ENCODE measurements at places on chromosomes 11 and 22.

GRCh38 chr11:95296165-95296564 lies 65.2 kb upstream of the SESN3 start:
- DNase-seq = no peak

- DNase-seq = no peak
Measured at GRCh38 chr11:121614636-121615240, 162.0 kb upstream of the SORL1-AS1 start.

- no peak for DNase-seq
Measured at GRCh38 chr11:132220474-132220873, 850.1 kb downstream of the NTM start.

GRCh38 chr11:107689317-107690202 lies 22.3 kb downstream of the SLN start:
- peak; percentile 75 for DNase-seq

DNA sequence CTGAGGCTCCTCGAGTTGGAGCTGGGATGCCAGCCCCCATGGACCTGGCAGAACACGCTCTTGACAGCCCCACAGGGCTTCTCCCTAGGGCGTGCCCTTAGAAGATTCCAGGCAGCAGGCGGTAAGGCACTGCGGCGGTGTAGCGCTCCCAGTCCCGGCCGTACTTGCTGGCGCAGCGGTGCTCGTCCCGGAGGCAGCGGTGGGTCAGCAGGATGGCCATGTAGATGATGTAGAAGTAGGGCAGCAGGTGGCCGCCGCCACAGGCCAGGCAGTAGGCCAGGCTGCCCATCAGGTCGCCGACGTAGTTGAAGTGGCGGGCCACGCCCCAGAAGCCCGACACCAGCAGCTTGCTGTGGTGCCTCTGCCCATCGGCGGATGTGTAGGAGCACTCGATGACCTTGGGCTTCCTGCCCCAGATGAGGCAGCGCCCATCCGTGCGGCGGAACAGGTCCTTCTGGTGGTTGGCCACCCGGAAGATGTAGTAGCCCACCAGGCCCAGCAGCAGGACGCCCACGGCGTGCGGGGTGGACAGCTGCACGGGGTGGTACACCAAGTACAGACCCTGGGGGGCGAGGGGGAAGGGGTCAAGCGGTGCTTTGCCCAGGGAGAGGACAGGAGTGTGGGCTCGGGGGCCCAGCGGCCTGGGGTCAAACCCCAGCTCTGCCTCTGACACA lies 12.8 kb downstream of the DHCR7 start:
- no peak for DNase-seq

- DNase-seq = no peak
Measured at GRCh38 chr11:72807792-72808191, 6.4 kb upstream of the ATG16L2 start.

DNA sequence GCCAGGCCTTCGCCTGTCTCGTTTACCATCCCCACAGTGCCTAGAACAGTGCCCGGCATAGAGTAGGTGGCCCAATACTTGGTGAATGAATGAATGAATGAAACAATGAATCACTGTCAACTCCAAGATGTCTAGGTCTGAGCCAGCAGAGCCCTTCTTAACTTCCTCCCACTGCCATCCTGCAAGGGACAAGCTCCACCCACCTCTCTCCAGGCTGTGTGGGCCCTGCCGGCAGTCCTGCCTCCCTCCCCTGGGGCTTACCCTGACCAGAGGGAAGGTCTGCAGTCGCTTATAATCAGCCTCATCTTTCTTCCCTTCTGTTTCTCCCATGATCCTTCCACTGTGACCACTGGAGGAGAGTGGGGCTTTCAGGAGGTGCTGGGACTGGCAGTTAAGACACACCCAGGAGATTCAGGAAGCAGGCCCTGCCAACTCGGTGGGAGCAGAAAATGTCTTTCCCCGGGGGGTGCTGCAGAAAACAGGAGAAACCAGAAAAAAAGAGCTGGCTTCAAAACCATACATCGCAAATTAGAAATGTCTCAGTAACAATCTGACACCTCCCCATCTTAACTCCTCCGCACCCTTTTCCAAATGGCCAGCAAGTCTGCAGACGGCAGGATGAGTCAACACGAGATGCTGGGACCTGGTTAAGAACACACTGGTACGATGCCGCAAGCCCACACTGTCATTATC lies 11.4 kb downstream of the DNAL4 start:
- no peak for DNase-seq

- no peak for DNase-seq
Measured at GRCh38 chr11:7896009-7896785, 34.9 kb downstream of the OR10A6 start.

DNA sequence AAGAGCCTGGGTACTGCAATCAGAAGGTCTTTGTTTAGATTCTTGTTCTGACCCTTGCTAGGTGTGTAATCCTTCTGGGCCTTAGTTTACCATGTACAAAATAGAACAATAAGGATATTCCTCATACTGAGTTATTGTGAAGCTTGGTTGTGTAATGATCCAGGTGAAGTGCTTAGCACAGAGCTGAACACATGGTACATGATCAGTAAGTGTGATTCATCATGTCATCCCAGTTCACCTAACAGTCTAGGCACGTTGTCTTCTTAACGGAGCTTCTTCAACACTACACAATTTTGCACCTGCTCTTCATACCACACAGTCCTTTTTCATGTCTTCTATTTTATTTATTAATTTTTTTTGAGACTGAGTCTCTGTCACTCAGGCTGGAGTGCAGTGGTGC lies 234.3 kb upstream of the TENM4 start:
- no peak for DNase-seq

- peak; percentile 48 for DNase-seq
Measured at GRCh38 chr11:120272303-120272702, 32.4 kb downstream of the POU2F3 start.

DNA sequence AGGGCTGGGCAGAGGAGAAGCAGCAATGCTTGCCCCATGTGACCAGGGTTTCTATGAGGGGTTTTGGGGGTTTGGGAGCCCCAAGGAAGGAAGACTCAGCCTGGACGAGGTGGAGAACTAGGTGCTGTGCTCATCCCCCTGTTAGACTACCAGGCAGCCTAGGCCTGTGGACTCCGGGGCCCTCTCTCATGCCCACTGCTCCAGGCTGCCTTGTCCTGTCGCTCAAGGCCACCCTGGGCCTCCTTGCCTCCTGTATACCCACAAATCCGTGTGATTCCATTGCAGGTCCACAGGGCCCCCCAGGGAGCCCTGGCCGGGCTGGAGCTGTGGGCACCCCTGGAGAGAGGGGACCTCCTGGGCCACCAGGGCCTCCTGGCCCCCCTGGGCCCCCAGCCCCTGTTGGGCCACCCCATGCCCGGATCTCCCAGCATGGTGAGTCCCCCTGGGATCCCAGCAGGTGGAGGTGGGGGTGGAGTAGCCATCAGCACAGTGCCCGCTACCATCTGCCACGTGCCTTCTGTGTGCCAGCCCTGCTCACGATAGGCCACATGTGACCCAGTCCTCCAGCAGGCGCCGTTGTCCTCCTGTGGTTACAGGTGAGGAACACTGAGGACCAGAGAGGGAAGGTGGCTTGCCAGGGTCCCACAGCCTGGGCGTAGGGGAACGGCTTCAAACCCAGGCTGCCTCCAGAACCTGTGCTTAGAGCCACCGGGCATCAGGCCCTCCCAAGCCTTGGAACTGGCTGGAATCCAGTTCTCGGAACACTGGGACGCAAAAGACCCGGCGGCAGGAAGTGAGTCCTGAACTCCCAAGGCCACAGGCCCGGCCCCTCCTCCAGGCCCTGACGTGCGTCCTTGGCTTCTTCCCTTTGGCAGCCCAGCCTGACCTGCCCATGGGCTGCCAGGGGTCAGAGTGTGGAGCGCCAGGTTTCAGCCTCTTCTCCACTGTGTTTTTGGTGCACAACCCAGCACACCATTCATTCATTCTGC lies 26.6 kb downstream of the EMID1 start:
- DNase-seq = no peak

DNA sequence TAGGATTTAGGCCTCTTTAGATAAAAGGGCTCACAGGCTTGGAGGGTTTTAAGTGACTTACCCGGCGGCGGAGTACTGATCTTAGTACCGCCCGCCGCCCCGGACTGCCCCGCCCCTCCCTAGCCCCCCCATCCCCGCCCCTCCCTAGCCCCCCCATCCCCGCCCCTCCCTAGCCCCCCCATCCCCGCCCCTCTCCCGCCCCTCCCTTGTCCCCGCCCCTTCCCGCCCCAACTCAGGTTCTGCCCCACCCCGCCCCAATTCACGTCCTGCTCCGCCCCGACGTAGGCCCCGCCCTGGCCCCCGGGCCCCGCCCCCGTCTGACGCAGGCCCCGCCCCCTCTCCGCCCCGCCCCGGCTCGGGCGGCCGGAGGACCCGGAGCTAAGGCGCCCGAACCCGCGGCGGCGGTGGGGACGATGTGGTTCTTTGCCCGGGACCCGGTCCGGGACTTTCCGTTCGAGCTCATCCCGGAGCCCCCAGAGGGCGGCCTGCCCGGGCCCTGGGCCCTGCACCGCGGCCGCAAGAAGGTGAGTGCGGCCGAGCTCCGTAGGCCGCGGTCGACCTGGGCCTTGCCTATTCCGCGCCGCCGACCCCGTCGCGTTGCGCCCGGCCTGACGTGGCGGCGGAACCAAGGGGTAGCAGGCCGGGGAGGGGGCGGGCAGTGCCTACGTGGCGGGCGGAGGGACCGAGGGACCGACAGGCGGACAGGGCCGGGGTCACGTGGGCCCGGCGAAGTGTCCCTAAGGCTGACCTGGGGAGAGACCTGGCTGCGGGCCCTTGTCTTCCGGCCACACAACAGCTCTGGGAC lies at the start of gene SCYL1:
Gene SCYL1 (plus strand): TSS at position 343 of the 805 bp plus-strand sequence. CDS start 71 bp downstream, at position 414.
- peak; percentile 71 for DNase-seq

DNA sequence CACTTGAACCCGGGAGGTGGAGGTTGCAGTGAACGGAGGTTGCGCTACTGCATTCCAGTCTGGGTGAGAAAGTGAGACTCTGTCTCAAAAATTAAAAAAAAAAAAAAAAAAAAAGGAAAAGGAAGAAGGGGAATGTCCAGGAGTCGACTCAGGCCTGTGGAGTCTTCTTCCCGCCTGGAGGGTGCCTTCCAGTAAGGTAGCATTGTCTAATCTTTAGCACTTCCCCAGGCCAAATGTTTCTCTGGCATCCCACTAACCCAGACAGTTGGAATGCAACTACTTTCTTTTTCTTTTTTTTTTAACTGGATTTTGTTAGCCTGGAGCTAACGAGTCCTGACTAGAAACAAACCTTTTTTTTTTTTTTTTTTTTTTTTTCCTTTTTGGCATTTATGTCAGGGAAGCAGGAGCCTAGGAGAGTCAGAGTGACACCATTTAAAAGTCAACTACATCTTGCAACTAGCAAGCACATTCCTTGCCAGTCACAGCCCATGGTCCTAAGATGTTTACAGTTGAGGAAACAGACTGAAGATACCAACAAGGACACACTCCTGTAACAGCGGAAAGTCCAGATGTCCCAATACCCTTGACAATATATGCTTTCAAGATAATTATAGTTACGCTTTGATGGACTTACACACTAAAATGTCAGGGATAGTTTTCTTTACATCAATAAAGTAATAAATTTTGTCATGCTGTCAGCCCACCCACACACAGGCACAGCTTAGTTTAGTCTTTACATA lies 10.6 kb downstream of the PLET1 start:
- no peak for DNase-seq

DNA sequence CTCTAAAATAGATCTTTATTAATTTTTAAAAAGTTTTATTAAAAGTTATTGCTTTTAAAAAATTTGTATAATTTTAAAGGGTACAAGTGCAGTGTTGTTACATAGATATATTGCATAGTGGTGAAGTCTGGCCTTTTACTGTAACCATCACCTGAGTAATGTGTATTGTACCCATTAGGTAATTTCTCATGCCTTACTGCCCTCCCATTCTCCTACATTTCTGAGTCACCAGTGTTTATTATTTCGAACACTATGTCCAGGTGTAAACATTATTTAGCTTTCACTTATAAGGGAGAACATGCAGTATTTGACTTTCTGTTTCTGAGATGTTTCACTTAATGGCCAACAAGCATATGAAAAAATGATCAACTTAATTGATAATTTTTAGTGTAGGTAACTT lies 2.3 kb downstream of the OR51G1 start:
- DNase-seq = no peak

GRCh38 chr11:72924568-72925190 lies 110.5 kb downstream of the ATG16L2 start:
- peak; percentile 47 for DNase-seq

DNA sequence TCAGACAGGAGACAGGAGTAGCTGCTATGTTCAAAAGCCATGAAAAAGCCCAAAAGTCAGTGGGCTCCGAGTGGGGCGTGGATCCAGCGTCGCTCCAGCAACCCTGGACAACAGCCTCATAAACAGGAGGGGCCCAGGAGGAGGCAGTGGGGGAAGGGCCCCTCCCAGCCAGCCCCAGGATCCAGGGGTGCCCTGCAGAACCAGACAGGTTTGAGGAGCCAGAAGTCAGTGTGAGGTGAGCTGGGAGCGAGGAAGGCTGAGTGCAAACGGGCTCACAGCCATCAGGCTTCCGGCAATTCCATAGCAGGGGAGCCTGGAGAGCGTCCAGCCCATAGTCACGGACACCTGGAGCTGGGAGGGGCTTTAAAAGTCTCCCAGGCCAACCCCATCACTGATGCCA lies 217.7 kb downstream of the MN1 start:
- DNase-seq = no peak

DNA sequence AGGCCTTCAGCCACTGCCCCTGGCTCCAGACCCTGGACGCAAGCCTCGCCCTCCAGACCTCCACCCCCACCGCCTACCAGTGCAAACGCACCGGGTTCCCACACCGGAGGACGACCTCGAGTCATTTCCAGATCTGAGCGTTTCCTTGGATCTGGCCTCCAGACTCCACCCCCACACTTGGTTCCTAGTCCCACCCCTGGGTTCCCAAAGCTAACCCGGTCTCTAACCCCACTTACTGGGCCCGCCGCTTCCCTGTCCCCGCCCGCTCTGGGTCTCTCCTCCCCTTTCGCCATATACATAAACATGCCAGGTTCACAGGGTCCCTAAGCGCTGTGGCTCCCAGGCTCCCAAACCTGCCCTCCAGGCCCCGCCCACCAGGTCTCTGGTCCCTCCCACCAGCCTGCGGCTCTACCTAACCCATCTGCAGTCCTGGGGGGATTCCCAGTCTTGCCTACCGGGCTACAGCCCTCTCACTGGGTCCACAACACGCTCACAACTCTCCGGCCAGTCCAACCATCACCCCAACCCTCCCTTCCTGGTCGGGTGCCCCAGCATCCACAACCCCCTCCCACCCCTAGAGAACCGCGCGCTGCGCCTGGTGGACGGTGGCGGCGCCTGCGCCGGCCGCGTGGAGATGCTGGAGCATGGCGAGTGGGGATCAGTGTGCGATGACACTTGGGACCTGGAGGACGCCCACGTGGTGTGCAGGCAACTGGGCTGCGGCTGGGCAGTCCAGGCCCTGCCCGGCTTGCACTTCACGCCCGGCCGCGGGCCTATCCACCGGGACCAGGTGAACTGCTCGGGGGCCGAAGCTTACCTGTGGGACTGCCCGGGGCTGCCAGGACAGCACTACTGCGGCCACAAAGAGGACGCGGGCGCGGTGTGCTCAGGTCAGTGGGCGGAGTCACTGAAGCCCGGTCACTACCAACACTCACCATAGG lies 36.7 kb downstream of the CD6 start:
- no peak for DNase-seq

- no peak for DNase-seq
Measured at GRCh38 chr11:126669416-126669815, 313.9 kb downstream of the ST3GAL4 start.

DNA sequence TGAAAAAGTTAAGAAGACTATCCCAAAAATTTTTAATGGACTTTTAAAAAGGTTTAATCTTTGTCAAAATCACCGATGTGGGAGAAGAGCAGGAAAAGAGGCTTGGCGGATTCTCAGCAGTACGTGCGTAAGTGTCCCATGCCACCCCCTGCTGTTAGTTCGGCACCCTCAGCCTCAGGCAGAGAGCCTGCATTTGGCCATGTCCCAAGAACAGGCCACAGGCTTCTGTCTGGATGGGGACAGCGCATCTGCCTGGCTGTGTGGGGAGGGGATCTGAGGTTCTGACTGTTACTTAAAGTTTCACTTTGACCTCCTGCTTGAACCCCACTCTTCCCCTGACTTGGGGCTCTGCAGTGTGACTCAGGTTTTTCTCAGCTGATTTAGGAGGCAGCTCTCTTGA lies 35.3 kb downstream of the EXT2 start:
- DNase-seq = no peak
